ENCODE measurements at places on chromosomes 11 and 22.

GRCh38 chr11:111819161-111819828 lies 52.1 kb downstream of the ALG9 start:
- DNase-seq, result no peak

- no peak for DNase-seq
These were observed 74.0 kb upstream of the PHF21B start for GRCh38 chr22:45083659-45084305.

- peak; percentile 44 for DNase-seq
These were observed 406.8 kb downstream of the FAM181B start for GRCh38 chr11:82326853-82327252.

DNA sequence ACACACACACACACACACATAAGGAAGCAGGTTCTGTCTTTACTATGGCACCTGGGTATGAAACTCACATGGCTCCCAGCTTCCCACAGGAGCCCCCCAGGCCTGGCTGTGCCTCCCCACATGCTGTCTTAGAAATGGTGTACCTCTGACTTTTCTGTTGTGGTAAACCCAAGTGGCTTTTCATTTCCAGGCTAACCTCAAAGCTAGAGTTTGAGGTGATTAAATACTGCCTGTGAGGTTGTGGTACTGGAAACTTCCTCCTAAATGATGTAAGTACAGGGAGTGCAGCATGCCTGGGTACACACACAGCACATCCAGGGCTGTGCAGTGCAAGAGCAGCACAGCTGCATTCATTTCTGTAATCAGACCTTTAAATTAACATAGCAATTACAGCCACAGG lies 34.4 kb downstream of the ME3 start:
- no peak for DNase-seq

DNA sequence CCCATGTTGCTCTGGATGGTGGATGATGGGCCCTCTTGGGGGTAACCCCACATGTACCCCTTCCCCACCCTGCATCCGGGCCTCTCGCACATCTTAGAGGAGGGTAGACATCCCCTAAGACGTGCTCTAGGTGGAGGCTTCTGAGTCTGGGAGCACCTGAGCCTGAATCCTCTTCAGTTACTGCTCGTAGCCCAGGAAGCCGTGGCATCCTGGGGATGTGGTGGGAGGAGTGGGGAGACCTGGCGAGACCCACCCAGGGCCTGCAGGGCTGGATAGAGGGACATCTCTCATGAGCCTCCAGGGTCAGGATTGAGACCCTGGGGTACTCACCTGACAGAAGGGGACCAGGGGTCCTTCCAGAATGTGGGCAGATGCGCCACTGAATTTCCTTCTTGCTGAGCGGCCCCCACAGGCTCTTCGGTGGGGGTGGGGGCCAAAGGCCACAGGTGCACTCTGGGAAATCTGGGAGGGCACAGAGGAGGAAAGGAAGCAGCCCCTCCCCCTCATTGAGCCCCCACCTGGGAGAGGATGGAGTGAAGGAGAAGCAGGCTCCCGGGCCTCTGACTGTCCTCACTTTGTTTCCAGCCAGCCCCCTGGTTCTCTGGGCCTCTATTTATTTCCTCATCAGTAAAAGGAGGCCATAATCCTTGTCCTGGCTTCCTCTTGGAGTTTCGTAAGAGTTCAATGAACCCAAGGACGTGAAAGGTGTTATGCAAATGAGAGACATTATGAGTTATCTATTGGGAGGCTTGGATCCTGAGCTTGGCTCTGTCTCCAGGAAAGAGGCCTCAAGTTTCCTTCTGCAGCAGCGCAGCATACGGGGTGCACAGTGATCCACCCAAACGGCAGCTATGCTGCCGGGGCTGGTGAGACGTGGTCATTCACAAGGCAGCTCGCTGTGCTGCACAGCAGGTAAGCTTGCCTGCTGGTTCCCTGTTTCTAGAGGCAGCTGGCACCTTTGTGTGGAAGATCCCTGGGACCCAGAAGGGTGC lies 31.2 kb downstream of the KCNJ4 start:
- DNase-seq, result no peak

- no peak for DNase-seq
These were observed 44.9 kb downstream of the ATG16L2 start for GRCh38 chr11:72859126-72859525.

DNA sequence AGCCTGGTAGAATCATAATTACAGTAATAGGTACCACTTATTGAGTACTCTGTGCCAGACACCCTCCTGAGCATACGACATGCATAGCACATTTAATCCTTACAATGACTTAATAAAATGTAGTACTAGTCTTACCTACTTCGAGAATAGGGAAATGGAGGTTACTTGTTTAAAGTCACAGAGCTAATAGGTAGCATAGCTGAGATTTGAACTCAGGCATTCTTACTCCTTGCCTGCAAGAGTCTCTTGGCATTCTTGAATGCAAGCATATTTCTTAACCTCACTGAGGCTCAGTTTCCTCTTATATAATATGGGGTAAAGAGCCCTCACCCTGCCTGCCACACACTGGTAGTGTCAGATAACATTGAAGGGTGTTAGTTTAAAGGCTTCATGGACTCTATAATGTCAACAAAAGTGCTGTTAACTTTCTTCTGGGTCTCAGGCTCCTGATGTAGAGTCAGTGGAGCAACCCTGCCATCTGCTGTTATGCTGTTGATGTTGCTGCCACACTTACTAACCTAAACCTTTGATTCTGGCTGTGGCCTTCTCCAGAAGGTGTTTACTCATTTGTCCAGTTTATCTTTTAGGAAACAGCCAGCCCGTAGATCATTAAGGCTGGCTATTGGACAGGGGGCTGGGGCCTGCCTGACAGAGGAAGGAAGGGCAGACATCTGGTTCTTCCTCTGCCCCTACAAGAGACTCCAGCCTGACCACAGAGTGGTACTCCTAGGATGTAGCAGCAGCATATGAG lies 18.9 kb downstream of the LIMK2 start:
- DNase-seq, result no peak

- DNase-seq, result no peak
These were observed 36.1 kb downstream of the NEU3 start for GRCh38 chr11:75024764-75025211.

- DNase-seq, result no peak
These were observed 346.6 kb downstream of the TTC28 start for GRCh38 chr22:28333088-28333487.

DNA sequence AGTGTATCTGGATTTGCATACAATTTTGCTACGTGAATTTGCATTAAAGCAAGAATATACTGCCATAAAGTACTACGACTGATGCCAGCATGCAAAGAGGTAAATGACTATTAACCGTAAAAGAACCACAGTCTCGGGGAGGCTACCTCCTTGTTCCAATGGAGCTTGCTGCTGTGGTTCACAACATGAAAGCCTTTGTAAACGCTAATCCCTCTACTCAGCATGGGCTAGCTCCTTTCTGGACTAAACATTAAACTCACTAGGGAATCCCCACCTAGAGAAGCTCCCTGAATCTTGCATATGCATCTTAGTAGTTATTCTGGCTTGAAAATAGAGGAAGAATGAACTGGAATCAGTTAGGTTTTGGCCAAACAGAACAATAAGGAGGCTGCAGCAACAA lies 60.5 kb upstream of the ARHGAP32 start:
- DNase-seq, result no peak

DNA sequence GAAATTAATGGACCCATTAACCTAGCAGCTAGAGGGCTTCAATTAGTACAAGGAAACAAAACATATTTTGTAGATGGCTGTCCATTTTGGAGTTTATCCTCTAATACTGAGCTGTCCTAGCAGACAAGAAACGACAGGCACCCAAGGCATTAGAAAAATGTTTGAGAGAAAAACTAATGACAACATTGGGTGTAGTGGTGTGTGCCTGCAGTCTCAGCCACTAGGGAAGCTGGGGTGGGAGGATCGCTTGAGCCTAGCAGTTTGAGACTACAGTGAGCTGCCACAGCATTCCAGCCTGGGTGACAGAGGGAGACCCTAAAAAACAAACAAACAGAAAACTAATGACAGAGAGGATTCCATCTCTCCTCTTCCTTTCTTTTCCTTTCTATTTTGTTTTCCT lies 1.5 kb downstream of the A4GALT start:
- DNase-seq, result no peak

DNA sequence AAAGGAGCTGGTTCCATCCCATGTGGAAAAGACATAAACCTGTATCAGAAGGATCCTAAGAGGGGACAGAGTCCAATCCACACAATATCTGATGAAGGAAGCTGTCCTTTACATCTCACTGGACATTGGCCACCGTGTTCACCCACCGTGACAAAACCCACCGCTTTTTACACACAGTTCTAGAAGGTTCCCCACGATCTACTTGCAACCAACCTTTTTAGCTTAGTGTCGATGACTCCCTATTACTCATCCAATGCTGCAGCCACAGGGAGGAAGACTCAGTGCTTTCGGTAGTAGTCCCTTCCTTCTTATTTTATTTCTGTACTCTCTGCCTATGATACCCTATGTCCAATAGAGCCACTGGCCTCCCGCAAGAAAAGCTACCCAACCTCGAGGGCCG lies 65.4 kb downstream of the MAPK1 start:
- no peak for DNase-seq

DNA sequence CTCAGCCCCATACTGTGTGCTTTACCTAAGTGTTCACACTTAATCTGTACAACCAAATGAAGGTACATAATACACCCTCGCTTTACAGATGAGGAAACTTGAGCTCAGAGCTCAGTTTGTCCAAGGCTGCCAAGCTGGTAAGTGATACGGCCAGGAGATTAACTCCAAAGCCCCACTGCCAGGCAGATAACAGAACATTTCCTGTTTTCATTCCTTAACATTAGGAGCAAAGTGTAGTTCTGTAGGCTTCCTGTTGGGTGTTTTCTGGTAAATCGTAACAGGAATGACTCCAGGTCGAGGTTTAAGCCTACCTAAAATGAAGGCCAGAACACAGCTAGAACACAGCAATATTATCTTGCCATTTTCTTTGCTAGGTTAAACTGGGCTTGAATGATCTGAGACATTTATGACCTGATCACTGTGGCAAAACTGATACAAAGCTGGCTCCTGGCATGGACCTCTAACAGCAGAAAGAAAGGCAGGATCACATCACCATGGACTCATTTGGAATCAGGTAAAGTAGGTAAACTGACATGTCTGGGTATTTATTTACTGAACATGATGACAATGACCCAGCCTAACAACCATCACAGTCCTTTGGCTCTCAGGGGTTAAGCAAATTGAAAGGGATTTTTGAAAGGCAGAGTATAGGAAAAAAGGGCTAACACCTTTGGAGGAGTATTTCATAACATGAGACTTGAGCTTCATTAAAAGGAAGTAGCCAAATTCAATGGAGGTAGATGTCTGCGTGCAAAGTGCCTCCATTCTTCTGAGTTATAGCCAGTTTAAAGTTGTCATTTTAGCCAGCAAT lies 3.9 kb upstream of the NUP50 start:
- DNase-seq, result no peak

GRCh38 chr22:17109113-17109865 lies 11.9 kb downstream of the TMEM121B start:
- peak; percentile 75 for DNase-seq

DNA sequence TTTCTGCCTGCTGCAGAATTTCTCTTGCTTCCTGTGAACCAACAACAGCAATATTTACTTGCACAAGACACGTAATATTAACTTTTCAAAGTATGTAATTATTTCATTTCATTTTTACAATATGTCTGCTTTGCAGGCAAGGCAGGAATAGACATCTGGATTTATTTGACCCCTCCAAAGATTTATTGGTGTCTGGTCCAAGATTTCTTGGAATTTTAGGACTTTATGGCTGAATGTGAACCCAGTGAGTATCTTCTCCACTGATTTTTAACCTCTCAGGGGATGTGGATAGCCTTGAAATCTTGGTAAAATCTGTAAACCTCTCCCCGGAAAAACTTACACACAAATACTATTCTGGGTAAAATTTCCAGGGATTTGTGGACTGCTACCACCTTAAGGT lies 61.5 kb downstream of the PKNOX2 start:
- DNase-seq, result no peak

GRCh38 chr11:68843703-68844312 lies 2.1 kb upstream of the CPT1A start:
- peak; percentile 87 for DNase-seq

GRCh38 chr11:115919341-115920091 lies 415.3 kb upstream of the CADM1 start:
- DNase-seq, result no peak

DNA sequence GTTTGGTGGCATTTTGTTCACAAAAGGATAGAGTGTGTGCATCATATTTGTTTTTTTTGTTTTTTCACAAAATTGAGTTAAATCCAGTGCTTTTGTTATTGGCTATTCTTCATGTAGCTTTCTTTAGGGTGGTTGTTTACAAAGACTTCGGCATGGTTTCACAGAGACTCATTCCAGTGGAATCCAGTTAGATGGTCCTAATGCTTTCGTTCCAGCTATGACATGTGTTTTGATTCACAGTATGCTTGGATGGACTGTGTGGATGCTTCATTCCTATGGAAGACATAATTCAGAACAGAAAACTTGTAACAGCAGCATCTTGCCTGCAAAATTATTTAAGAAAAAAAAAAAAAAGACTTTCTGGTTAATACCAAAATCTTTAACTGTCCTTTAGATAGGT lies 97.9 kb downstream of the PDHX start:
- DNase-seq, result no peak

- no peak for DNase-seq
These were observed 19.3 kb upstream of the BDNF start for GRCh38 chr11:27719546-27719925.

- DNase-seq, result peak; percentile 65
These were observed 58.3 kb downstream of the PRDM11 start for GRCh38 chr11:45204761-45205160.

- no peak for DNase-seq
These were observed 253.6 kb upstream of the ANO3 start for GRCh38 chr11:26078231-26078821.

DNA sequence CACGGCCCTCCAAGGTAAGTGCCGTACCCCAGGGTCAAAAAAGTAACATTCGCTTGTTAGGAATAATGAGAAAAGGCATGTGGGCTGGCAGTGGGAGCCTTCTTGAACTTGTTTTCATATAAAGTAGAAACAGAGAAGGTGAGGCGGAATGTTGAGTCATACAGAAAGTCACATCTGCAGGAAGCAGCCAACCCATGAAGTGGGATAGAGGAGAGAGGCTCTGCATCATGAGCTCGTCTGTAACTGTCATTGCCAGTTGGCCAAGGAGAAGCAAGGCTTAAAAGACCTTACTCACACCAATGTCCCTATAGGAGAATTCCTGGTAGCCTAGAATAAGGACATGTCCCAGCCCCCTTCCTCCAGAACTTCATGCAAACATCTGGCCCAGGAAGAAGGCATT lies 253.3 kb downstream of the BUD13 start:
- DNase-seq, result no peak

DNA sequence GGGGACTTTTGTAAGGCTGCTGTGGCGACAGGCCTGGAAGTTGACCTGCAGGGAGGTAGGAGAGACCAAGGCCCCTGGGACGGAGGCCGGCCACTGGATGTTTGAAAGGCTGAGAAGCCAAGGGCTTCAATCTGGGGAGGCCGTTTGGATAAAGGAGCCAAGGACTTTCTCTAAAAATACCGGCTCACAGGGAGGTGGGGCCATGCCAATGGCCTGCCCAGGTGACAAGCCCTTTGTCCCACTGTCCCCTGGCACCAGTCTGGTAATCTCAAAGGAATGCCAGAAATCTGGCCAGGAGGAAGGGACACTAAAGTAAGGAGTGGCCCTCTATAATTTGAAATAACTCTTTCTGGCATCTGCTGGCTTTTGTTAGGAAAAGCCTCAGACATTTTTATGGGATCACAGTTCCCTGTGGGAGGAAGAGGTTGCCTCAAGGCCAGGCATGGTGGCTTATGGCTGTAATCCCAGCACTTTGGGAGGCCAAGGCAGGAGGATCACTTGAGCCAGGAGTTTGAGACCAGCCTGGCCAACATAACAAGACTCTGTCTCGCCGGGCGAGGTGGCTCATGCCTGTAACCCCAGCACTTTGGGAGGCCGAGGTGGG lies 1.9 kb upstream of the CHKA start:
- peak; percentile 76 for DNase-seq

- DNase-seq, result no peak
These were observed 6.1 kb upstream of the RNASEH2C start for GRCh38 chr11:65726660-65727059.

Data from posterior vena cava (tissue), 2 donors.